ENCODE measurements at places on chromosomes 6 and 20.
A peak's percentile ranks its signal among the peaks of the same experiment; 100 is the strongest.

GRCh38 chr6:79385333-79385732, 150.9 kb upstream of the HMGN3 start:
- DNase-seq: no peak

GRCh38 chr6:6795393-6795792, 206.9 kb downstream of the LY86 start:
- no peak for DNase-seq

DNA sequence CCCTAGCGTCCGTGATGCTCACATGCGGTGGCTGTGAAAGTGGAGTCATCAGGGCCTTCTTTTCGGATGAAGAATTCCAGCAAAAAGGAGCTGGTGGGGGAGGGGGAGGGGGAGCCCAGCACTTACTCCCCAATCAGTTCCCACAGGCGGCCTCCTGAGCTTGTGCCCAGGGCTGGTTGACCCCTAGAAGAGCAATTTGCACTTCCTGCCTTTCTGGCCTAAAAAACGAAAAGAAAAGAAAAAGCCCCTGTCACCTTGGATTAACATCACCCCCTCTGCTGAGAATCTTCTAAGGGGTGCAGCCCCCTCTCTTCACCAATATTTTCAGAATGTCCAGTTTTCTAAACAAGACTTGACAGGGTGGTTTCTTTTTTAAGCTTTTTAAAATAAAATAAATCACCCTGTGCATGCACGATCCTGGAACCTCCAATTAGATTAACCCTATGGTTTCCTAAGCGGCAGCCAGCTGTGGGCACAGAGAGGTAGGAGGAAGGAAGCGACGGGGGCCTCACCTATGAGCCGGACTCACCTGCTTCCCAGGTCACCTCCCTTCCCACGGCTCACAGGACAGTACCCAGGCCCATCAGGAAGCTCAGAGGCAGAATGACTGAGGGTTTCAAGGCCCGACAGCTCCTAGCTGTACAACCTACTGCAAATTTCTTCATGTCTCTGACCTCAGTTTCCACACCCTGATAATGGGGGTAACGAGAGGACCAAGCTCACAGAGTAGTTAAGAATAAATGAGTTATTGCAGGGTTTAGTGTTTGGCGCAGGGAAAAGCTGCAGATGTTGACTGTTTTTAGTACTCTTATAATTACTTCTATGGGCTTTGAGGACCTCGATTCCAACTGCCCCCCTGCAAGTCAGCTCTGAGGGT, 10.5 kb upstream of the TGM2 start:
- no peak for DNase-seq

DNA sequence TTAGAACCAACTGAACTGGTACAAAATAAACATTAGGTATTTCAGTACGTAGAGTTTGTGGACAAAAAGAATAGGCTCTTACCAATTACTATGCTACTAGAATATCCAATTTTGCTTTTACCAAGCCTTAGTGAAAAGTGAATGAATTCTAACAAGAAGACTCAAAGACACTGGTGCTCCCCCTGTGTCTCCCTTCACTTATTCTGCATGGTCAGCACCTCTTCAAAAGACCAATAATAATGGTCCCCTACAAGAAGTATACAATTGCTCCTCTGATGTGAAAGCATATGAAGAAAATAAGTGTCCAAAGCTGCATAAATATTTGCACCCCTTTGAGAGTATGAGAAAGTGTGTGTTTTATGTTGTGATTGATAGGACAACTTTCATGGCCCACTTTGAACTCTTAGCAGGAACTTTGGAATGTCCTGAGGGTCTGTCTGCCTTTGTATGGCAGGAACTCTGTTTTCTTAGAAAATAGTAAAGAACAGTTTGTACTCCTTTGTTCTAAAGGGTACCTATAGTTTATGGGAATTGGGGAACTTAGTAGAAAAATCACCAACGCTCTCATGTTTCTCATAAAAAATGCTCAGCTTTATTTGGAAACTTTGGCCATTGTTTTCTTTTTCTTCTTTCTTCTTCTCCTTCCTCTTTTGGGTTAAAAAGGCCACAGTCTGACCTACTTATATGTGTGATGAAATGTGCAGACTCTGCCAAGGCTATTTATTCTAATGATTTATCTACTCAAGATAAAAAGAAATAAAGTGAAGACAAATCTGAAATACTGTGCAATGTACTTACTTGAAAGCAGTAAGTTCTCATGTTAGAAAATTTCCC, 352.4 kb downstream of the LAMA2 start:
- DNase-seq: peak; percentile 16

GRCh38 chr6:7628479-7628878, 38.5 kb downstream of the SNRNP48 start:
- no peak for DNase-seq

GRCh38 chr20:58616411-58616810, 34.7 kb upstream of the STX16 start:
- DNase-seq: no peak

- DNase-seq: no peak
Observed at GRCh38 chr6:5302220-5302946, 41.1 kb downstream of the FARS2 start.

- DNase-seq: peak; percentile 62
Observed at GRCh38 chr6:145086197-145086596, 649.1 kb downstream of the EPM2A start.

DNA sequence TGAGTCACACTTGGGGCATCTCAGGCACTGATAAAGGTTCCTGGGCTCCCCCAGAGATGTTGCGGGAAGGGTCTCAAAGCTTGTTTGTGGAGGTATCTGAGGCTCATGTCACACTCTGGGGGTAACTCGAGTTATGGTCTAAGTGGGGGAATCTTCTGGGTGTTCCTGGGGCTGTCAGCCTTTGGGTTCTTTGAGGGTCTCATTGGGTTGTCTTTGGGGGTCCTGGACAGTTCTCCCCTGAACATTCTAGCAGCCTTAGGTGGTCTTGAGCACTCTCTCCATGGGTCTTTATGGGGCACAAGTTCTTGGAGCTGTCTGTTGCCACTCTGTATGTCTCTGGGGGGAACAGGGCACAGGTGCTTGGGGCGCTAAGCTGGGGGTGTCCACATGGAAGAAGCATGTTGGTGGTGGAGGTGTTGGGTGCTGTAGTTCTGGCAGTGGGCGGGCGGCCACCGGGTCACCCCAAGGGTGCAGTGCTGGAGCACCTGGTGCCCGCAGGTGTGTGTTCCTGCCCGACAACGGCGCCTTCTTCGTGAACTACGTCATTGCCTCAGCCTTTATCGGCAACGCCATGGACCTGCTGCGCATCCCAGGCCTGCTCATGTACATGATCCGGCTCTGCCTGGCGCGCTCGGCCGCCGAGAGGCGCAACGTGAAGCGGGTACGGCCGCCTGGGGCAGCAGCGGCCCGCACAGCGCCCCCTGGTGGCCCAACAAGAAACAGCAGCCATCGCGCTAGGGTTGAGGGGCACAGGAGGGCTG, 7.1 kb upstream of the CAPN11 start:
- DNase-seq: peak; percentile 47

- no peak for DNase-seq
Observed at GRCh38 chr20:2485661-2486060, 15.1 kb upstream of the SNRPB start.

DNA sequence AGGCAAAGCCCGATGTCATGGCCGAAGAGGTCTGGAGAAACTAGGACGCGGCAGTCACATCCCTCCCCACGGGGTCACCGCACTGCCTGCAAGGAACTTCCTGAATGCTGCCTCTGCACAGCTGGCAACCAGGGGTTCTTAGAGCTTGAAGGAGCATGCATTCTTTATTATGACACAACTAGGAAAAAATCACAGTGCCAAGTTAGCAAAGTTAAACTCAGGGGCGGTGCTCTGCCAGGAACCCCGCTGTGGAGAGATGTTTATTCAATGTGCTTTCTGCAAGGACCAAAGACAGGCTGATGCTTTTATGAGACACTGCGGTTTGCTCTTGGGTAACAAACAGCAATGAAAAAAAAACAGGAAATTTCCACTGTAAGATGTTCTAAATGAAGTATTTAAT, 287.3 kb upstream of the FOXQ1 start:
- peak; percentile 98 for DNase-seq

- no peak for DNase-seq
Observed at GRCh38 chr6:143426026-143426425, 24.5 kb downstream of the ADAT2 start.

DNA sequence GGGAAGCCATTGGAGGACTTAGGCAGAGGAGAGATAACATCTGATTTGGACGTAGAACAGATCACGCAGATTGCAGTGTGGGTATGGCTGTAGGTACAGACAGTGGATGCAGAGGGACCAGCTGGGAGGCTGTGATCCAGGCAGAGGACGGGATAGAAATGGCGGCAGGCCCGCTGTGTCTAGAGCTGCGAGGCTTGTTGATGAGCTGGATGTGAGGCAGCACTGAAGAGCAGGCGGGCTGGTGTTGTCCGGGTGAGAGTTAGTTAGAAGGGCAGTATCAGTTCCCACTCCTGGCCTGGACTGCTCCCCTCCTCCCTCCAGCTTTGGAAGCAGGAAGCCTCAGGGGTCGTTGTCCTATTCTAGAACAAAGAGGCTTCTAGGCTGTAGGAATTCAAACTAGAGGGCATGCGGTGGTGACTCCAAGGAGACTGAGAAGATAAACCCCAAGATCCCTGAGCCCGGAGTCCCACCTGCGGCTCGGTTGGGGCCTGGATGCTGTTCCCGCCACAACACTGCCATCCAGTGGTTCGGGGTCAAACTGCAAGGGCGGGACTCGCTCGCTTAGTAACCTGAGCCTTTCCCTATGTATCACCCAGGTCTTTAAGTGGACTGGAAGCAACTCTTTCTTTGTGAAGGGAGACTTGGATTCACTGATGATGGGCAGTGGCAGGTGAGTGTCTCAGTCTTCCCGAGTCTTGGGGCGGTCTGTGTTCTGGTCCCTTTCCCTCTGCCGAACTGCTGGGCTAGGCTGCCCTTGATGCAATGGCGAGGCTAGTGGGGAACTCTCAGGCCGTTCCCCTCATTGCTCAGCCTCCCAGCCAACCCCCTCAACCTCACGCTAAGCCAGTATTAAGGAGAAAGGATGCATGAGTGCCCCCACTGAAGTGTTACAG, 11.2 kb downstream of the TLDC2 start:
- DNase-seq: peak; percentile 58

GRCh38 chr20:58084966-58085365, 143.5 kb downstream of the ANKRD60 start:
- peak; percentile 8 for DNase-seq

- DNase-seq: no peak
Observed at GRCh38 chr6:39686976-39687375, 38.2 kb downstream of the KIF6 start.

GRCh38 chr20:40883097-40883496, 145.5 kb upstream of the TOP1 start:
- no peak for DNase-seq

DNA sequence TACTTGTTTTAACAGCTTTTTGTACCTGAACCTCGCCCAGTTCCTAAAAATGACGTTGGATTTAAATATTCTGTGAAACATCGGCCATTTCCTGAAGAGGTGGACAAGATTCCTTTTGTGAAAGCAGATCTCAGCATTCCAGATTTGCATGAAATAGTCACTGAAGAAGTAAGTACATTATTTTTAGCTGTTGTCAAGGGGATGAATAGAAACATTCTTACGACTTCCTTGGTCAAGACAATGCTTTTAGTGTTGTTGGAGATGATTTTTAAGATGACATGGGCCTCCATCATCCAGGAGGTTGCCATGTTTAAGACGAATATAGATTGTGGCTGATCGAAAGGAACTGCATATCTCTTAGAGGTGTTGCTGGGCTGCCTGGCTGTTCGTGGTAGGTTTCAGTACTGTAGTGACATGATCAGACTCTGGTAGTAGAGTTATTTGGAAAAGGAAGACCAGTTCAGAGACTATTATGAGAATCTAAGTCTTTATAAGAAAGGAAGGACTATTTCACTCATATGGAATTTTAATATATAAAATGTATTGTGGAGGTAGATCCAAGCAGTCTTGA, 29.9 kb upstream of the ADIG start:
- no peak for DNase-seq

GRCh38 chr6:112841553-112842329, 494.6 kb downstream of the RFPL4B start:
- DNase-seq: no peak

- peak; percentile 8 for DNase-seq
Observed at GRCh38 chr6:121319112-121319553, 15.1 kb downstream of the TBC1D32 start.

GRCh38 chr6:155687645-155688044, 232.0 kb upstream of the NOX3 start:
- no peak for DNase-seq

DNA sequence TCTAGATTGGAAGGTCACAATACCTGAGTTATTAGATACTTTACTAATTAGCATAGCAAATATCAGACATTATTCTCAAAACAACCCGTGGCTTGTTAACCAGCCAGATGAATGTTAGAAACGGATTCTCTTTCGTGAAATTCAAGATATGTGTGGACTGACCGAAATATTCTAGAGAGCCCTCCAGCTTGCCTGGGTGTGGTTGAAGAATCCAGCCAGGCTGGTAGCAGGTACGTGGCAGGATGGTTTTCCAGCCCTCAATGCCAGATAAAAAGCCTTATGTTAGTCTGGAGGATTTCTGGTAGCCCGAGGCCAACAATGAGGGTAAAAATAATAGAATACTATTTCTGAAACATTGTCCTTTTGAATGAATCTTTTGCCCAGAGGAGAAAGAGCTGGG, 19.3 kb downstream of the ECT2L start:
- no peak for DNase-seq

DNA sequence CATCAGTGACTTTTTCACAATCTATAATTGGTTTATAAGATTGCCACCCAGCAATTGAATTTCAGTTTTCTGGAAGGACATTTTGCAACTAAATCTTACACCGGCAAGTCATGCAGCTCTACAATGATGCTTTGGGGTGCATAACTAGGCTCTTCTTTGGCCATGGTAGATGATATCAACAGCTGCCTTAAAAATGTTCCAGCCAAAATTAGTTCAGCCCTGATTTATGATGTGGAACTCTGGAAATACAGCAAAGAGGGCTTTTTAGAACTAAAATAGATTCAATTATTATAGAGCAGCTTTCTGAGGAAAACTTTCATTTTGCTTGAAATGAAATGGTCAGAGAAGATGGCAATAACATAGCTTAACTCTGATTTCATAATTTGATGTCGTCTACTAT, 18.4 kb upstream of the MCM9 start:
- DNase-seq: no peak

GRCh38 chr6:155542036-155542435, 86.4 kb upstream of the NOX3 start:
- DNase-seq: no peak

- no peak for DNase-seq
Observed at GRCh38 chr6:23690453-23691049, 435.5 kb upstream of the NRSN1 start.

- no peak for DNase-seq
Observed at GRCh38 chr6:2984738-2985406, 13.5 kb upstream of the SERPINB6 start.

DNA sequence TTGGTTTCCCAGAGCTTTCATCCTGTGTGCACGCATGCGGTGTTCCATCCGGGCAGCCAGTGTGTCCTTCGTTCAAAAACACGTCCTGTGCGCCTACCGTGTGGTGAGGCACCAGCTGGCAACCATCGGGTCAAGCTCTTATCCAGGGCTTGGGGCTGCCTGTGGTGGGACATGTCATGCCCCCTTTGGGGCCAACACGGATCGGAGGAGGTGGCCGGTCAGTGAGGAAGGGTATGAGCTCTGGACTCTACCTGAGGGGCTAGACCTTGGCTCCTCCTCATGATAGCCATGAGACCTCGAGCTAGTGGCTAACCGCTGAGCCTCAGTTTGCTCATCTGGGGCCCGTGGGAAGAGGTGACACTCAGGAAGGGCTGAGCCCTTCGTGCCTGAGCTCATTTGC, 158.5 kb upstream of the PMEPA1 start:
- no peak for DNase-seq

All from fibroblast of gingiva (primary cell).